ENCODE measurements at places on chromosomes 13 and 19.

- DNase-seq = peak; percentile 11
These were observed 626 bp downstream of the ZNF233 start for GRCh38 chr19:44260343-44260681.

DNA sequence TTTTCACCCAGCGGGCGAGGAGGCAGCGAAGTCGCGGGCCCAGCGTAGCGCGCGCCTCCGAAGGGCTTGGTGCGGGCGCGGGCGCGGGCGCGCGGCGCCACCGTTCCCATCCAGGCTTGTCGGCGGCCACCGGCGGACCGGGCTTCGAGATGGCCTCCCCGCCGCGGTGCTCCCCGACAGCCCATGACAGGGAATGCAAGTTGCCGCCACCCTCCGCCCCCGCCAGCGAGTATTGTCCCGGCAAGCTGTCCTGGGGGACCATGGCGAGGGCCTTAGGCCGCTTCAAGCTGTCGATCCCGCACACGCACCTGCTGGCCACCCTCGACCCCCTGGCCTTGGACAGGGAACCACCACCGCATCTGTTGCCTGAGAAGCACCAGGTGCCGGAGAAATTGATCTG lies at the start of gene WDR88:
Gene WDR88 (plus strand): TSS at position 94 of the 400 bp plus-strand sequence. CDS start 56 bp downstream, at position 150.
- DNase-seq = no peak

GRCh38 chr19:49486710-49487276 lies 615 bp upstream of the RPL13A start:
- no peak for DNase-seq

DNA sequence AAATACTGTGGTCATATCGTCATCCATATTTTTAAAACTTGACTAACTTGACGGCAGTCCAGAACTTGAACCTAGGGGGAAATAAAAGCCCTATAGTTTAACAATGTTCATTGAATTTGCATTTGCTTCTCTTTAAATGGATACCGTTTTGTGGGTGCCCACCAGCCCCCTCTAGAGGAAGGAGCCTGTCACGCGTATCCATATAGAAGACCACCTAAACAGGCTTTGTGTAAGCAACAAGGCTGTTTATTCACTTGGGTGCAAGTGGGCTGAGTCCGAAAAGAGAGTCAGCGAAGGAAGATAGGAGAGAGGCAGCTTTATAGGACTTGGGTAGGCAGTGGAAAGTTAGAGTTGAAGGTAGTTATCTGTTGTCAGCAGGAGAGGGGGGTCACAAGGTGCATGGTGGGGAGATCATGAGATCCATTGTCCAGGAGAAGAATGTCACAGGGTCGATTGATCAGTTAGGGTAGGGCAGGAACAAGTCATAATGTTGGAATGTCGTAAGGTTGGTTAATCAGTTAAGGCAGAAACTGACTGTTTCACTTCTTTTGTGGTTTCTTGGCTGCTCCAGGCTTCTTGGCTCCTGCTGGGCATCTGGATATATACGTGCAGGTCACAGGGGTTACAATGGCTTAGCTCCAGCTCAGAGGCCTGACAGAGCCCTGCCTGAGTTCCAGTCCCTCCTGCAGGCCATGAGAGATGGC lies 42.5 kb upstream of the ANKRD10 start:
- DNase-seq = no peak

DNA sequence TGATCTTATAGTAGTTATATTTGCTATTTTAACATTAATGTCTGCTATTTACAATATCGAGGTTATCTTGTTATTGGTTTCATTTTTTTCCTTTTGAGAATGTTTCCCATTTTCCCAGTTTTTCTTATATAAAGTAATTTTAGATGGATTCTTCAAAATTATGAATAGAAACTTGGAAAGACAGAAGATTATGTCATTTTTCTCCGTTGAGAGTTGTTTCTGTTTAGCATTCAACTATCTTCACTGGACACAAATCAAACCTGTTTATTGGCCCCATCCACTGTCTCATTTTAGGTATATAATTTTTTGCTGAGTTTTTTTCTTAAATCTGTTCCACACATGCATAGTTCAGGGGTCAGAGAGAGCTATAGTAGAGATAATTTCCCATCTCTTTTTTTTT lies 1430.9 kb upstream of the MIR17HG start:
- DNase-seq = no peak

GRCh38 chr13:20787180-20787579 lies 13.4 kb upstream of the EEF1AKMT1 start:
- DNase-seq = no peak

GRCh38 chr13:41944229-41944628 lies 16.7 kb downstream of the VWA8 start:
- no peak for DNase-seq

DNA sequence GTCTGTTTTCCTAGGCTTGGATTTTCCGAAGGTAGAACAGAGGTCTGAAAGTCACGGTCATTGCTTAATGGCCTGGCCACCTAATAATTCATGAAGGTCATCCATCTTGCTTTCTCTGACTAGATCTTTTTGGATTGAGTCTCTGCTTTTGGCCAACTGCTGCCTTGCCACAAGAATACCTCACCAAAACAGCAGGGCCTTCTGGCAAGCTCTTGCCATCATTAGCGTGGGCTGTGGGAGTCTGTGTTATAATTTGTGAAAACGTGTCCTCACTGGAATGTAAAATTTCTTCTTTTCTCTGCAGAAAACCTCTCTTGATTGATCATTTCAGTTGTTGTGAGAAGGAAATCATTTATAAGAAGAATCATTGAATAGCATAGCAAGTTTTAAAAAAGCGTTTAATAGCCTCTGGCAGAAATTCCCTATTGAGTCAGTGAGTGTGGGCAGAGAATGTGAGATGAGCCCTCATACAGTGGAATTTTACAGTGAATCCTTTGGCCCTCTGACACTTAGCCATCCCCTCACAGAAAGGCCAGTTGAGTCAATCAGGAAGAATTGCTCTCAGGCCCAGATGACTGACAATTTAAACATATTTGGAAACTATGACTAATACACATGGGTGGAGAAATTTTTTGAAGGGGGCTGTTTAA lies 43.2 kb upstream of the ERICH6B start:
- DNase-seq = no peak

- DNase-seq = no peak
These were observed 39.7 kb upstream of the SACS start for GRCh38 chr13:23473221-23473620.

DNA sequence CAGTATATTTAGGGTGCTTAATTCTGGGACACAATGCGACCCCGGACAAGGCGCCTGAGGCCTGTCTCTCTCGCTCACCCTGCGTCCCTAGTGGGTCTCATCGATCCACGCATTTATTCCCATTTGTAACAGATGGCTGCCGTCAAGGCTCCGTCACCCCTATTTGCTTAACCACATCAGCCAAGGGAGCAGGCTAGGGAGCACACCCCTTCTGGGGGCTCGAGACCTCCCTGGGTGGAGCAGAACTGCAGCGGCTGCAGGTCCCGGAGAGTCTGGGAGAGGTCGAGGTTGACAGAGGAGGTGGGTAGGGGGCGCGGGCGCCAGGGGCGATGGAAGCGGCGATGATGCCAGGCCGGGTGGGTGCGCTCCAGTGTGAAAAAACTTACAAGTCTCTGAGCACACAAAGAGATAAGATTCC lies 507 bp downstream of the ALG5 start:
- no peak for DNase-seq

GRCh38 chr19:55041627-55042343 lies 3.7 kb upstream of the GP6 start:
- no peak for DNase-seq

DNA sequence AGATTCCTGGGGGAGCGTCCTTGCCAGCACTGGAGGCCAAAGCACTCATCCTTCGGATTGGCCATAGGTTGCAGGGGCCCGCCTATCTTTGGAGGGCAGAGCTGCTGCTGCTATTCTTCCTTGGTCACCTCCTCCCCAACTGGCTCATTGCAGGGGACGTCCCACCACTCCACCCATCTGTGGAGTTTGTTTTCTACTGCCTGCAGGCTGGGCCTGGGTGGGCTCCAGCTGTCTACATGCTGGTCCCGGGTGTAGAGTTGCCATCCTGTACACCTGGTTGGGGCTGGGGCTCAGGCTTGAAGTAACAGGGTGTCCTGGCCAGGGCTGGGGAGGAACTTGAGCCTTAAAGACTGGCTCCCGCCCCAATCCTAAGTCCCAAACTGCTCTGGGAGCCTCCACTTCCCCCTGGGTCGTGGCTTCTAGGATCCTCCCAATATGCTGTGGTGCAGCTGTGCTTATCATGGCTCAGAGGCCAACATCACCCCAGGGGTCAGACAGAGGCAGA lies 2.1 kb downstream of the RNF225 start:
- no peak for DNase-seq

- DNase-seq = no peak
These were observed 42.0 kb upstream of the RXFP2 start for GRCh38 chr13:31697290-31697689.

DNA sequence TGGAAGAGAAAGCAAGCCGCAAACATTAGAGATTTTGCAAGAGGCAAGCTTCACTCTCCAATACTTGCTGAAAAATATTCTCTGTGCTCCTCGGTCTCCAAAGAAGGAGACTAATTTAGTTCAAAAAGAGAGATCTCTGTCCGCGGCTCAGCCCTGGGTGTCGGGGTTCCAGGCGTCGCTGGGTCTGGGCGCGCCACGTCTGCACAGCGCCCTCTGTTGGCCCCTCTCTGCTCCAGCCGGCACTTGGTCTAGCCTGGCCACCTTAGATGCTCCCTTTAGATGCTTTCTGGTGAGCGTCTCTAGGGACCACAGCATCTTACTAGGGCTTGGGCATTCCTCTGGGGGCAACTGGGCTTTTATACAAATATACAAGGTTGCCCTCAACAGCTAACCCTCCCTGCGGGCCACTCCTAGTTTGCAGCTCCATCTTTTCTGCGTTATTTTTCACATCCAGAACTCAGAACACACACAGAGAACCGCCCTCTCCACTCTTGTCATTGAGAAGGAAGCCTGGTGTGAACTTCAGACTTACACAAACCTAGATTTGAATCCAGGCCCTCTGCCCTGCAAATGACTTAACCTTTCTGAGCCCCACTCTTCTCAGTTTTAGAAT lies 78.3 kb downstream of the CYSLTR2 start:
- peak; percentile 48 for DNase-seq

- DNase-seq = peak; percentile 3
These were observed 847.2 kb upstream of the GPC6 start for GRCh38 chr13:92379371-92379770.

DNA sequence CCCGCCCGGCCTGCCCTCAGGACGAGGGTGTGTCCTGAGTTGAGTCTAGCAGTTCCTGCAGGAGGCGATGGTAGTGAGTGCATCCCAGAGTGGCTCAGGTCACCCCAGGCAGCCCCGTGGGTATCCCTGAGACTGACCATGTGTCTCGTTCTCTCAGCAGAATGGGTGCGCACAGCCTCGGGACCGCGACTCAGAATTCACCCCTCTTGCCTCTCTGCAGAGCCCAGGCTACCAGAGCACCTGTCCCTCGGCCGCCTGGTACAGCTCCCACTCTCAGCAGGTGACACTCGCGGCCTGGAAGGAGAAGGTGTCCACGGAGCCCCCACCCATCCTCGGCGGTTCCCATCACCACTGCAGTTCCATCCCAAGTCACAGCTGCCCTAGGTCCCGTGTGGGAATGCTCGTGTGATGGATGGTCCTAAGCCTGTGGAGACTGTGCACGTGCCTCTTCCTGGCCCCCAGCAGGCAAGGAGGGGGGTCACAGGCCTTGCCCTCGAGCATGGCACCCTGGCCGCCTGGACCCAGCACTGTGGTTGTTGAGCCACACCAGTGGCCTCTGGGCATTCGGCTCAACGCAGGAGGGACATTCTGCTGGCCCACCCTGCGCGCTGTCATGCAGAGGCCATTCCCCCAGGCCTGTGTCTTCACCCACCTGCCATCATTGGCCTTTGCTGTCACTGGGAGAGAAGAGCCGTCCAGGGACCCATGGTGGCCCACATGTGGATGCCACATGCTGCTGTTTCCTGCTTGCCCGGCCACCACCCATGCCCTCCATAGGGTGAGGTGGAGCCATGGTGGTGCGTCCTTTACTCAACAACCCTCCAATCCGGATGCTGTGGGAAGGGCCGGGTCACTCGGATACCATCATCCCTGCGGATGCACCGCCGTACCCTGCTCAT lies 87.1 kb upstream of the MCF2L start:
- no peak for DNase-seq

DNA sequence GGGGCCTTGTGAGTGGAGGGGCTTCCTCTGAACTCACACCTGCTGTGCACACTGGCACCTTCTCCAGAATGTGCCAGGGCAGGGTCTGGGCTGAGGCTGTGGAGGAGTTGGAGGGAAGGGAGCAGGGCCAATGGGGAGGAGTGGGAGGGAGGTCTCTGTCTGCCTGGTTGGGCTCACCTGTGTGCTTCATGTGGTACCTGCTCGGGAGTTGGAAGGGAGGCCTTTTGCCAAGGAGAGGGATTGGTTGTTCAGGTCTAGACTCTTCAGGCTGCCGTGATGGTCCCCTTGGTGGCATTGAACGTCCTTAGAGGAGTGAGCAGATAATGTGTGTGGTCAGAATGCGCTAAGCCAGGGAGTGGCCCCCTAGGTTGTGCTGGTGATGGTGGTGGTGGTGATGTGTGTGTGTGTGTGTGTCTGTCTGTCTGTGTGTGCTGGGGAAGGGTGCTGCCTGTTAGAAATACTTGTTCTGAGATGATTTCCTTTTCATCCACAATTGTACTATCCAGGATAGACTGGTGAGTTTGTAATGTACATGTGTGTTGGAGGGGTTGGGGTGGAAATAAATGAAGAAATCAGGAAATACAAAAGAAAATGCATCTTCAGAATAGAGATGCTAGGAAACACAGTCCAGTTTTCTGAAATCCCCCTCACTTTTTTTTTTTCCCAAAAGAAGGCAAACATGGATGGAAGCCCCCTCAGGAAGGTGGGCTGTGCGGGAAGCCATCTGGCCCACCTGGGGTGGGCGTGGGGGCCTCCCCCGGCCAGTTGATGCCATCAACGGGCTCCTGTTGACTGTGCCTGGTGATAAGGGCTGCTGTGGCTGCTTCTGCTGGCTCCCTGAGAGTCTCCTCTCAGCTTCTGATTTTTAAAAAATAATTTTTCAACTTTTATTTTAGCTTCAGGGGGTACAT lies 140.5 kb upstream of the ZNF536 start:
- no peak for DNase-seq

- no peak for DNase-seq
These were observed 244.8 kb upstream of the KLHL1 start for GRCh38 chr13:70353096-70353495.

DNA sequence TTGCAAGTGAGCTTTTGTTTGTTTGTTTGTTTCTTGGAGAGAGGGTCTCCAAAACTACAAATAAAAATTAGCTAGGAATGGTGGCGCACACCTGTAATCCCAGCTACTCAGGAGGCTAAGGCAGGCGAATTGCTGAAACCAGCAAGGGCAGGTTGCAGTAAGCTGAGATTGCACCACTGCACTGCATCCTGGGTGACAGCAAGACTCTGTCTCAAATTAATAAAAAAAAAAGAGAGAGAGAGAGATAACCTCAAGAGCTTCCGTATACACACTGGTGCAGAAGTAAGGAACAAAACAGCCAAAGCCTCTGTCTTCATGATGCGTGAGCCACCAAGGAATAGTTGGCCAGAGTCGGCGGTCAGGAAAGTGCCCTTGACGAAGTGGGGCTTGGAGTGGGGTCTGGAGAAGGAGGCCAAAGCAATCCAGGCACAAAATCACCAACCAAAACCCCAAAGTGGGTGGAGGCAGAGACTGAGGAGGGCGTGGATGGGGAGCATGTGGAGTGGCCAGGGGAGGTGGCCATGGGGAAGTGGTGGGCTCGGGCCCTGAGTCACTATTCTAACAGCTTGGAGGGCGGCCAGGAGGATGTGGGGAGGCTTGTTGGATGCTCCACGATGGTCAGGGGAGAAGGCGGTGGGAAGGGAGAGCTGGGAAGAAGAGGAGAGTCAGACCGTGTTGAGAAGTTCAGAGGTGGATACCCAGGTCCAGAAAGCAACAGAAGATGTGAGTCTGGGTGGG lies 21.2 kb upstream of the TOMM40 start:
- DNase-seq = no peak

Data from T47D (cell line).